ENCODE measurements at places on chromosomes 4 and X.

DNA sequence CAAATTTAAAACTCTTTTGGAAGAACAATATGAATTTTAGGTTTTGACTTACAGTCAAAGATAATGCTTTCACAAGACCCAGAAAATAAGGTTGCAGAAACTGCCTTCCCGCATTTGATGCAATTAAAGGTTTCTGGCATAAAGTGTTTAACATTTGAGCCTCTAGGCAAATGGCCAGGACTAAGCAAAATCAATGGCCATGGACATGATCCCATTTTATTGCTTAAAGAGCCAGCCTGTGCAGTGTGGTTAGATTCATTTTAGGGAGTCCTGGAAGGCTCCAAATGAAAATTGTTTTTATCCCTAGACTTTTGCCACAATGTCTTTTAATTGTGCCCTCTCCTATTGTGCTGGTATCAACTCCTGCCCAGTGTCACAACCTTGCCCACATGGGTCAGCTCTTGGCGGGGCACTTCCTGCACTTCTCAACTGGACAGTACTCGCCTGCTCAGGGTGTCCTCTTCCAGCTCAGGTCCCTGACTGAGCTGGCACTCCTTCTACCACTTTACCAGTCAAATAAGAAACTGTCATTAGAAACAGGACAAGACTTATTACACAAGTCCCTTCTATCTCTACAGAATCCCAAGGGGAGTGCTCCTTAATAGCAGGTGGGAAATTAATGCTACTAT lies 208.4 kb upstream of the NPY2R start:
- no peak for DNase-seq

DNA sequence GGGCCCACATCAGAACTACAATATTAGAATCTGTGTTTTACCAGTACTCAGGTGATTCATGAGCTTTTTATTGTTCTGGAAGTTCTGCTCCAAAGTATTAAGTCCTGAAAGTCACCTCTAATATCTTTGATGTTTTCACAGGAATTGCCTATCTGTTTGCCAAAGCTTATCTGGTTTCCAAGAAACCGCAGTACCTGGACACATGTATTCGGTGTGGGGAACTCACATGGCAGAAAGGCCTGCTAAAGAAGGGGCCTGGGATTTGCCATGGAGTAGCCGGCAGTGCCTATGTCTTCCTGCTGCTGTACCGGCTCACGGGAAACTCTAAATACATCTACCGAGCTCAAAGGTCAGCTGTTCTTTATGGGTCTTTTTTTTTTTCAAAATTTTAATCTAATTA lies 18.4 kb upstream of the XK start:
- DNase-seq, result no peak

DNA sequence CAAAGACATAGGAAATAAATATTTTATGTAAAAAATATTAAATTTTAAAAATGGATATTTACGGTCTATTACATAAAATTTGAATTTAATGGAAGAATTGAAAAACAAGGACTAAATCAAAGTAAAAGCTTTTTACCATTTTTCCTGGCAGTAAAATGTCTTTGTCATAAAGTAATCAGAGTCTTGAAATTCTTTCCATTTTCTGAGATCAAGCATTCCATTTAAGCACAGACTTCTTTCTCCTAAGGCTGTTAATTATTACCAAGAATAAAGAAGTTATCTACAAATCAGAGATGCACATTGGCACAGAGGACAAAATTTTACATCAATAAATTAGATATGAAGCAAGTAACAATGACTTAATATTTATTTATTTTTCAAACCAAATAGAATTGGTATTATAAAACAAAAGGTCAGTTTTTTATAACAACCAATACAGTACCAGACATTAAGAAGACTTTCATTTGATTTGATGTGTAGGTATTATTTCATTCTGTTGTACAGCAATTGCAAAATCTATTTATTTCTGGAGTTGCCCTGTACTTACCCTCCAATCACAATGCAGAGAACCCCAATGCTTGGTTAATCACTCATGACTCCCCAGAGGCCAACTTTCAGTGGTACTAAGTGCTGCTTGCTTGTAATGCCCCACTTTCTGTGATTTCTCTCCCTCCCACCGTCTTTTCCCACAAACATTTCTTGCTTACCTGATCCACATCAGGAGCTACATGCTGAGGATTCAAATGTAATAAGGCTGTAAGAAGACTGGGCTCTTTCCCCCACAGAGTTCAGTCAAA lies 254.6 kb downstream of the GASK1B start:
- no peak for DNase-seq

GRCh38 chr4:156021298-156021697 lies 67.6 kb upstream of the CTSO start:
- DNase-seq, result no peak

DNA sequence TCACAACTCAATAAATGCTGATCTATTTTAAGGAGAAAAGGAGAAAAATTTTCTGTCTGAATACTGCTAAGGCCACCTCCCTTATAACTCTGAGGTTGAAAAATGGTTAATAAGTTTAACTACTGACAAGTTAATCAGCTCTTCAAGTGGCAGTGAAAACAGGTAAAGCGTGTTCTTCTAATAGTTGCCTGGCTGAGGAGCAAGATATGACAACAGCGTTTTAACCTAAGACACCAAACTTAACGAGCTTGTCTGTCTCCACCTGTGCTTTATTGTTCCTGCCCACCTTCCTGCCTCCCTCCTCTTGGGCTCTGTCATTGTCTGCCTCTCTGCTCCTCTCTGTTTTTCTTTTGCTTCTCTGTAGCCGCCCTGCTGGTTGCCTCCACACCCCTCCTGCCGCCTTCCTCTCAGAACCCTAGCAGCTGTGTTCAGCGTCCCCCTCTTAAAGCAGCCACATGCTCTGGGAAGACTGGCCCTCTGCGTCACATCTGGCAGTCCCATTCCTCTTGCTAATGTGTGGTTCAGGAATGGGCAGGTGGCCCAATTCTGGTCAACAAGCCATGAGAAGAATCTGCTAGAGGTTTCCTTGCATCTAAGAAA lies 4.3 kb upstream of the TSPAN5 start:
- no peak for DNase-seq

- DNase-seq, result no peak
These were observed 319.0 kb downstream of the DKK2 start for GRCh38 chr4:106717091-106717490.

- DNase-seq, result no peak
These were observed 232.5 kb downstream of the TEX13A start for GRCh38 chrX:104988038-104988437.

- no peak for DNase-seq
These were observed 172.5 kb downstream of the SH2D1A start for GRCh38 chrX:124518885-124519284.

DNA sequence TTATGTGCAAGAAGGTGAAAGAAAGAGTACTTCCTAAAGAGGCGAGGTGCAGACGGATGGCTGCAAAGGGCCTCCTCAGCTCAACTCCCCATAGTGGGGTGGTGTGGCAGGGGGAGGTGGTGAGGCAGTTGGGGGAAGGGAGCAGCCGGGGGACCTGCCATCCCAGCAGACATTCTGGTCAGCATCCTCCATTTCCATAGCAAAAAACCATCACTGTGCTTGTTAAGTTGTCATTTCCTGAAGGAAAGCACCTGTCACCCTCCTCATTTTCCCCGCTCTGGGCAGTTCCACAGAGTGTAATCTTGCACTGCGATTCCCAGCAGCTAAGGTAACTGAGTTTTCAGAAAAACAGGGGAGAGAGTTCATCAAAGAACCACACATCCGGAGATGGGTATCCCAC lies 51.5 kb downstream of the TSPAN5 start:
- DNase-seq, result no peak

DNA sequence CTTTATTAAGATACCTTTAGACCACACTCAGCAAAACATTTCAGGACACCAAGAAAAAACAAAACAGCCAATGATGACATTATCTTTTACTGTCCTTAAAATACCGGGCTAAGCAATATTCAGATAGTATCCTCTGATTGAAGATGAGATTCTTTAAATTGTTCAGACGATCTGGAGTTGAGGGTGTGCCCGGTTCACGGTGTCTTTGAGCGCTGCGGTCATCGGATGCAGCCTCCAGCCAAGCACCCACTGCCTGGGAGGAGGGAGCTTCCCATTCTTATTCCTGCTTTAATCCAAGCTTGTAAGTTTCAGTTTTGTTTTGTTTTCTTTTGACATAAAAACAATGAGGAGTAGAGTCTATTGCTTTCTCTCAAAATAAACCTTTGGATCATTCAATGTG lies 14.1 kb downstream of the FAM149A start:
- DNase-seq, result no peak

DNA sequence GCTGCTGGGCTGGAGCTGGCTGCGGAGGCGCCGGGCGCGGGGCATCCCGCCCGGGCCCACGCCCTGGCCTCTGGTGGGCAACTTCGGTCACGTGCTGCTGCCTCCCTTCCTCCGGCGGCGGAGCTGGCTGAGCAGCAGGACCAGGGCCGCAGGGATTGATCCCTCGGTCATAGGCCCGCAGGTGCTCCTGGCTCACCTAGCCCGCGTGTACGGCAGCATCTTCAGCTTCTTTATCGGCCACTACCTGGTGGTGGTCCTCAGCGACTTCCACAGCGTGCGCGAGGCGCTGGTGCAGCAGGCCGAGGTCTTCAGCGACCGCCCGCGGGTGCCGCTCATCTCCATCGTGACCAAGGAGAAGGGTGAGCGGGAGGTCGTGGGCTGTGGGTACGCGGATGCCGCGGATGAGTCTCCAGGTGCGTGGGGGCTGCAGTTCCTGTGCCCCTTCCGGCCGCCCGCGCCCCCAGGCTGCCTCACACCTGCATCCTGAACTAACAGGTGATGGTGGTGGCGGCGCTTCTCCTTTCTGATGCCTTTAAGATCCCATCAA lies 499 bp downstream of the CYP2U1 start:
- DNase-seq, result no peak

- DNase-seq, result peak; percentile 22
These were observed 34.3 kb downstream of the NALF2 start for GRCh38 chrX:69538321-69538876.
